Naive thymus-derived CD4-positive, alpha-beta T cell (primary cell): ENCODE measurements at places on chromosomes 16 and 17. TPM values are rescaled to one million over a fixed set of nuclear protein-coding genes. Genes with fewer than 3 reads are reported as not detected.

DNA sequence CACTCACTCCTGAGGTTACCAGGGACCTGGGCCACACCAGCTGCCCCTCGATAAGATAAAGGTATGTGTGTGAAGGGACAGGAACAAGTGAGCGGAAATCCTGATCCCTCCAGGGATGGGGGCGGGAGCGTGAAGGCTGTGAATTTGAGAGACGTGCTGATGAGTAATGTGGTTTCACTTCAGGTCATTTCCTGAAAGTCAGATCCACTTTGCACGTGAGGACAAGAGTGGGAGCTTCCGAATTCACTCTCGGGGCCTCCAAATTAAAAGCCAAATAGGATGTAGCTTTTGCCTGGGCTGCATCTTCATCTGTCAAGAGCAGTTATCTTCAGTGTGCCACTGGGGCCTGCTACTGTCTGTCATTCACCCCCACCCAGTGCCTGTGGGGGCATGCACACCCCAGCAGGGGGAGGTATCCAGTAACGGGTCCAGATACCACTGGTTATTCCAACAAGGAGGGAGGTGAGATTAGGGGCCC is 87.4 kb upstream of the LHX1 start:
- H3K27ac ChIP-seq, result no peak overlapping the region
- H3K4me1 ChIP-seq, result no peaks in the 10 kb centered on the region
- no peaks in the 10 kb centered on the region for H3K36me3 ChIP-seq
- H3K27me3 ChIP-seq, result no peaks in the 10 kb centered on the region
- no peak overlapping the region for H3K4me3 ChIP-seq

DNA sequence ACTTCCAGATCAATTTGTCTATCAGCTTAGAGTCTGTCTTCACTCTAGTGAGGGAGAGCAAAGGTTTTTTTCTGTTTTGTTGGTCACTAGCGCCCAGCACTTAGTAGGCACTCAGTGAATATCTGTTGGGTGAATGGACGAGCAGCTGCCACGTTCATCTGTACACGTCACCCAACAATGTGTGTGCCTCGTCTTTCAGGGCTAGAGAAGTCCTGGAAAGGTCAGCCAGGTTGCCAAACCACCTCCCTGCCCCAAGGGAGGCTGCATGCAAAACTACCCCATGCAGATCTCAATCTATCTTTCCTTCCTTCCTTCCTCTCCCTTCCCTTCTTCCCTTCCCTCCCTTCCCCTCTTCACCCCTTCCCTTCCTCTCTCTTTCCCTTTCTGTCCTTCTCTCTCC is 340.9 kb downstream of the SOX9 start:
- H3K36me3 ChIP-seq, result no peaks in the 10 kb centered on the region
- no peaks in the 10 kb centered on the region for H3K4me1 ChIP-seq
- H3K4me3 ChIP-seq, result no peak overlapping the region

GRCh38 chr16:72853575-72854266 is 194.2 kb downstream of the ZFHX3 start:
- no peak overlapping the region for H3K27ac ChIP-seq
- H3K4me3 ChIP-seq, result no peak overlapping the region
- no peaks in the 10 kb centered on the region for H3K27me3 ChIP-seq
- no peaks in the 10 kb centered on the region for H3K4me1 ChIP-seq
- DNase-seq, result no peak

DNA sequence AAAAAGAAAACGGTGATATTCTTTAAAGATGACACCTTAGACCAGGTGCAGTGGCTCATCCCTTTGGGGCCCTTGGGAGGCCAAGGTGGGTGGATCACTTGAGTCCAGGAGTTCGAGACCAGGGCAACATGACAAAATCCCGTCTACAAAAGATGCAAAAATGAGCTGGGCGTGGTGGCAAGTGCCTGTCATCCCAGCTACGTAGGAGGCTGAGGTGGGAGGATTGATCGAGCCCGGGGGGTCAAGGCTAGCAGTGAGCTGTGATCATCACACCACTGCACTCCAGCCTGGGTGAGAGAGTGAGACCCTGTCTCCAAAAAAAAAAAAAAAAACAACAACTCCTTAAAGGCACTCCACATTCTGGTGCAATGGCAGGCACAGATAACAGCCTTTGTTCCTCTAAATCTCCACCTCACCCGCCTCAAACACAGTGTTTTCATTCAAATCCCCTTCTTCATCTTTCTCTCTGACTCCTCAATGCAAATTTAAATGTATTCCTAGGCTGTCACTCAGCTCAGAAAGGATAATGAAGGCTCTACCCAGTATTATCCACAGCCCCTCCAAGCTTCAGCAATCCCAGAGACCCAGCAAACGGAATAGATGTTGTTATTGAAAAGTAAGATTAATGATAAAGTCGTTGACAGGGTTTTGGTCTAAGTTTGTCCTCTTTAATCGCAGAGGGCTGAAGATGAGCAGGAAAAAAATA is 56.2 kb upstream of the CACNG5 start:
- peaks cover 21% of the 10 kb centered on the region for H3K36me3 ChIP-seq
- H3K4me1 ChIP-seq, result no peaks in the 10 kb centered on the region
- no peak overlapping the region for H3K27ac ChIP-seq

The ACAP1 gene
- total RNA-seq, result 599 TPM

GRCh38 chr17:32496395-32497073 is 9.7 kb downstream of the CDK5R1 start:
- H3K27me3 ChIP-seq, result no peaks in the 10 kb centered on the region
- peaks cover 49% of the 10 kb centered on the region for H3K4me1 ChIP-seq
- H3K27ac ChIP-seq, result no peak overlapping the region
- H3K4me3 ChIP-seq, result no peak overlapping the region

- no peak overlapping the region for H3K4me3 ChIP-seq
- H3K4me1 ChIP-seq, result no peaks in the 10 kb centered on the region
- no peaks in the 10 kb centered on the region for H3K27me3 ChIP-seq
- H3K27ac ChIP-seq, result no peak overlapping the region
These were observed 35.2 kb upstream of the ATP2C2 start for GRCh38 chr16:84332975-84333684.

The CCL16 gene
- total RNA-seq, result not detected in 2 replicates

- no peaks in the 10 kb centered on the region for H3K36me3 ChIP-seq
- H3K27me3 ChIP-seq, result no peaks in the 10 kb centered on the region
- no peak for DNase-seq
- no peak overlapping the region for H3K4me3 ChIP-seq
- H3K4me1 ChIP-seq, result no peaks in the 10 kb centered on the region
- no peak overlapping the region for H3K27ac ChIP-seq
These were observed 256.6 kb downstream of the HS3ST3B1 start for GRCh38 chr17:14557480-14557879.

- H3K27me3 ChIP-seq, result no peaks in the 10 kb centered on the region
- no peak for DNase-seq
- no peaks in the 10 kb centered on the region for H3K36me3 ChIP-seq
- H3K27ac ChIP-seq, result no peak overlapping the region
- no peak overlapping the region for H3K4me3 ChIP-seq
- H3K4me1 ChIP-seq, result no peaks in the 10 kb centered on the region
These were observed 413.1 kb upstream of the MON1B start for GRCh38 chr16:76777721-76778465.

The TP53TG3C gene
- total RNA-seq, result not detected

The CFAP97D1 gene
- not detected for total RNA-seq

GRCh38 chr16:2520097-2520783 is at the start of gene AMDHD2:
AMDHD2 (plus strand) TSS chr16:2520371; CDS start chr16:2520459, 88 bp downstream.
- H3K4me1 ChIP-seq, result peaks cover 51% of the 10 kb centered on the region
- peak within 1 kb of the TSS; percentile 55 for H3K4me3 ChIP-seq
- no peaks in the 10 kb centered on the region for H3K27me3 ChIP-seq

- no peak for DNase-seq
- no peak overlapping the region for H3K27ac ChIP-seq
- H3K27me3 ChIP-seq, result no peaks in the 10 kb centered on the region
- peaks cover 26% of the 10 kb centered on the region for H3K4me1 ChIP-seq
- H3K4me3 ChIP-seq, result peak overlapping the region; percentile 65
These were observed 19.7 kb upstream of the NUP93 start for GRCh38 chr16:56710181-56710737.

DNA sequence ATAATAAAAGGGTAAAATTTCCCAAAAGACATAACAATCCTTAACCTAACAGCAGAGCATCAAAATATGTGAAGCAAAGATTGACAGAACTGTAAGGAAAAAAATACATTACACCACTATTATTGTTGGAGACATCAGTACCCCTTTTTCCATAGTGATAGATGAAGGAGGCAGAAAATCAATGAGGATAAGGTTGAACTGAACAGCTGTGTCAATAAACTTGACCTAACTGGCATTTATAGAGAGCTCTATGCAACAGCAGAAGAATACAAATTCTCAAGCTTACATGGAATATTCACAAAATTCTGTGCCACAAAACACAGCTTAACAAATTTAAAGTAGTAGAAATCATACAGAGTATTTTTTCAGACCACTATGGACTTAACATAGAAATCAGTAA is 195.0 kb upstream of the ELAC2 start:
- no peaks in the 10 kb centered on the region for H3K27me3 ChIP-seq
- DNase-seq, result no peak
- H3K36me3 ChIP-seq, result no peaks in the 10 kb centered on the region
- H3K4me3 ChIP-seq, result no peak overlapping the region
- H3K4me1 ChIP-seq, result no peaks in the 10 kb centered on the region

The GSG1L gene
- total RNA-seq, result 0.10 TPM in 1 of 2 replicates, not detected in the other

GRCh38 chr16:56777001-56777400 is 47.1 kb downstream of the NUP93 start:
- no peak overlapping the region for H3K4me3 ChIP-seq
- H3K36me3 ChIP-seq, result no peaks in the 10 kb centered on the region
- H3K27ac ChIP-seq, result no peak overlapping the region
- DNase-seq, result no peak
